ENCODE measurements at places on chromosomes 1 and 21.

DNA sequence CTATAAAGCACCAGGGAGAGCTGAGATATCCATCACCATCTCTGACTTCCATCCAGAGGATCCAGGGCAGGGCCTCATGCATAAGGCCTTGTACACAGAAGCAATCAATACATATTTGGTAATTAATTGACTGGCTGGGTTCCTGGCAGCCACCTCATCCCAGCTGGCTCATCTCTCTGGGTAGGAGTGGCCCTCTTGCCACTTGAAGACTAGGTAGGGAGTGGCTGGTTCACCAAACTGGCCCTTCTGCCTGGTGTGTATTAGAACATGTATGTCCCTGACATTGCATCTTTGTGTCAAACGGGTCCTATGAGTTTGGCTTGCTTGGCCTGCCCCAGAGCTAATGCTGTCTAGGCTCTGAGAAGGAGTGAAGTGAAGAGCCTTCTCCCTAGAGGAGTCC, 11.8 kb downstream of the NUAK2 start:
- DNase-seq: no peak

DNA sequence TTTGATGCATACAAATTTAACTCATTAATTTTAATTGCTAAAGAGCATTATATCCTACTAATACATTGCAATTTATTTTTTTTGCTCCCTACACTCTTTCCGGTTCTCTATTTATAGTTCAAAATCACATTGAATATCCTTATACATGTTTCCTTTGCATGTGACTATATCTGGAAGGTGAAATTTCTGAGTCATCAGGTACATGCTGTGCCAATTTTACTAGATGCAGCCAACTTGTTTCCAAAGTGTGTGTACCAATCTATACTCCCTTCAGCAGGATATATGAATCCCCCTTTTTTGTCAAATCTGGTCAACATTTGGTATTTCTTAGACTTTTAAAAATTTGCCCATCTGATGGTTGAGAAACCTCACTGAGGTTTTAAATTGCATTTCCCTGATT, 602.9 kb upstream of the CAMK1G start:
- no peak for DNase-seq

GRCh38 chr1:200473698-200474371, 64.0 kb upstream of the ZNF281 start:
- no peak for DNase-seq

DNA sequence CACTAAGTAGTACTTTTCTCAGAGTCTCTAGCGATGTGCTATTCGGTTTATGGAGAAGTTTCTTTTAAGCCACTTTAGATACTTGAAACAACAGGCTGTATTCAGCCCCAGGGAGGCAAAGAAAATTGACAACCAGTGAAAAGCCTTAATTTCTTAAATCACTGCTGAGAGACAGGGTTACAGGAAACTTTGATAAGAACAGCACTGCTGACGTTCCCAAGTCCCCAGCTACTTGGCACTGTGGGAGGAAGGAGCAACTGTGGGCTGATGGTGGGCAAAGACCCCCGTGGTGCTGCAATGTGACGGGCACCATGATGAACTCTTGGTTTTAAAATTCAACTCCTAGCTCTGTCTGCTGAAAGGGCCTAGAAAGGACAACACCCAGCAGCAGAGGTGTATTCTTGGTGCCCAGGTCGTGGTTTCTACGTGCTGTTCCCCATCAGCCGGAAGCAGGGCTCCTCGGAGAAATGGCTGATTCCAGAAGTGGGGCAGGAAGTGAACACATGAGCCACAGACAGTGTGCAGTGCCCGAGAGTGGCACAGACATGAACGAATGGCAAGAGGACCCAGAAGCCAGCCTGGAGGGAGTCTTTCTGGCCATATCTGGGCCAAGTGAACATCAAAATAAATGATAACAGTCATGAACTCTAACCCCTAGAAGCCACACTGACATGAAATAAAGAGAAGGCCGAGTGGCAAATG, 5.3 kb downstream of the PTTG1IP start:
- DNase-seq: no peak

DNA sequence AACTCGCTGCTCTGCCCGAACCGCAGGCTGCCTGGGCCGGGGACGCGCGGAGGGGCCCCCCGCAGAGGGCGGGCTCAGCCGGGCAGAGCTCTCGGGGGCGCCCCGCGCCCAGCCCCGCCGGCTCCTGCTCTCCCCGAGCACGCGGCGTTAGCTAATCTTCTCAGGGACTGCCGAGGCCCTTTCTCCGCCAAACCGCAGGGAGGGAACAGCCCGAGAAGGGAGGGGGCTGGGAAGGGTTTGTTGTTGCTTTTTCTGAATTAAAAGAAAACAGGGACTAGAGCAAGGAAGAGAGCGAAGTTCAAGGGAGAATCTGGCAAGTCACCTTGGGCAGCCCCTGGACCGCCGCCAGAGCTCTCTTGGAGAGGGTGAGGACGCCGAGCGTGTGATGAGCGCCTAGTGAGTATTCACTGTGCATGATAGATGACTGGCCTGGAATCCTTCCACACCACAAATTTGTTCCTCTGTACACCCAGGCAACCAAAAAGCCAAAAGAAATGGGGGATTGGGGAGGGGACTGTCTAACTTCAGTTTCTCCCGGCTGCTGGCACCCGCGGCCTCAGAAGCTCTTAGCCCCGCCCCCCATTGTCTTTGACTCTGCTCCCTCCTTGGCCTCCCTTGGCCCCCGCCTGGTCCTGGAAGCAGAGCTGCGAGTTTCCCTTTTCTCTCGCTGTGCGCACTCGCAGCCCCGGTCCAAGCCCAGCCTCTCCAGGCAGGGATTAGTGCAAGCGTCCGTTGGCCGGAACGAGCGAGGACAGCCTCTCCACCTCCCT, 19.7 kb upstream of the LMX1A start:
- DNase-seq: no peak

GRCh38 chr1:220950576-220950975, 71.3 kb downstream of the HLX start:
- DNase-seq: no peak

DNA sequence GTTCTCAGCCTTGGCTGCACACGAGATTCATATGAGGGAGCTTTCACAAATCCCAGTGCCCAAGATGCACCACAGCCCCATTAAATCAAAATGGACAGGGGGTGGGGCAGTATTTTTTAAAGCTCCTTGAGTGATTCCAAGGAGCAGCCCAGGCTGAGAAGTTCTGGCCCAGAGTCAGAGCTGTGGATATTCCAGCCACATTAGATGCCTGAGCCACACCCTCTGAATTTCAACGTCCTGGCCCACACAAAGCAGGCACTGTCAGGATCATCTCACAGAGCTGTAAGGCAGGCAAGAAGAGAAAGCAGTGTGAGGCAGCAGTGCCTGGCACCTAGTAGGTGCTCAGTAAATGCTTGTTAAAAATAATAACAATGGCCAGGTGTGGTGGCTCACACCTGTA, 37.4 kb downstream of the PAX7 start:
- no peak for DNase-seq

GRCh38 chr1:70324683-70325082, 29.8 kb downstream of the ANKRD13C start:
- no peak for DNase-seq

GRCh38 chr1:58802640-58803399, 19.0 kb upstream of the JUN start:
- no peak for DNase-seq

GRCh38 chr21:32410916-32411315, 1.6 kb upstream of the EVA1C start:
- DNase-seq: no peak

GRCh38 chr1:163203561-163203960, 845 bp upstream of the RGS5 start:
- no peak for DNase-seq

GRCh38 chr1:232571523-232571922, 58.4 kb downstream of the SIPA1L2 start:
- no peak for DNase-seq

GRCh38 chr1:83998205-83998497, 781 bp downstream of the TTLL7 start:
- DNase-seq: no peak

DNA sequence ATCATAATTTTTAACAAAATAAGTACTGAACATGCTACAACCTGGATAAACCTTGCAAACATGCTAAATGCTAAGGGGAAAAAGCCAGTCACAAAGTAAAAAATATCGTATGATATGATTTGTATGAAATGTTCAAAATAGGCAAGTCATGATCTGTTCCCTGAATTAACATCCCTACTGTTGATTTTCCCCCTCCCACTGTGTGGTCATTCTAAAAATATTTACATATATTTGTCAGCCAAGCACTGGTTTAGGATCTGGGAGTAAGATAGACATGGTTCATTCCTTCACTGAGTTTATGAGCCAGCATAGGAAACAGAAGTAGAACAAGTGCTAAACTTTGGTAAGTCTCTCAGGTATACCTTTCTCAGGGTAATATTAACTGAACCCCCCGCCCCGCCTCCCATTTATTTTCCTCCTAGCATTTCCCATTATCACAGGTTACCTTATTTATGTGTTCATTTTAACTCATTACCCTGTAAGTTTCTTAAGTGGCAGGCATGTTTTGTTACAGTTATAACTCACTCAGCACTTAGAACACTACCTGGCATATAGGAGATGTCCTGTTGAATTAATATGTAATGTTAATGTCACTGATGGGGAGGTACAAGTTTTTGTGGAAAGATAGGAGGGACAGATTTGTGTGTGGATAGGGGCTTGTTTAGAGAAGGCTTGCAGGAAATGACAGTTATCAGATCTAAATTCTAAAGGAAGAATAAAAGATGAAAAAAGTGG, 12.3 kb downstream of the UQCRH start:
- no peak for DNase-seq

DNA sequence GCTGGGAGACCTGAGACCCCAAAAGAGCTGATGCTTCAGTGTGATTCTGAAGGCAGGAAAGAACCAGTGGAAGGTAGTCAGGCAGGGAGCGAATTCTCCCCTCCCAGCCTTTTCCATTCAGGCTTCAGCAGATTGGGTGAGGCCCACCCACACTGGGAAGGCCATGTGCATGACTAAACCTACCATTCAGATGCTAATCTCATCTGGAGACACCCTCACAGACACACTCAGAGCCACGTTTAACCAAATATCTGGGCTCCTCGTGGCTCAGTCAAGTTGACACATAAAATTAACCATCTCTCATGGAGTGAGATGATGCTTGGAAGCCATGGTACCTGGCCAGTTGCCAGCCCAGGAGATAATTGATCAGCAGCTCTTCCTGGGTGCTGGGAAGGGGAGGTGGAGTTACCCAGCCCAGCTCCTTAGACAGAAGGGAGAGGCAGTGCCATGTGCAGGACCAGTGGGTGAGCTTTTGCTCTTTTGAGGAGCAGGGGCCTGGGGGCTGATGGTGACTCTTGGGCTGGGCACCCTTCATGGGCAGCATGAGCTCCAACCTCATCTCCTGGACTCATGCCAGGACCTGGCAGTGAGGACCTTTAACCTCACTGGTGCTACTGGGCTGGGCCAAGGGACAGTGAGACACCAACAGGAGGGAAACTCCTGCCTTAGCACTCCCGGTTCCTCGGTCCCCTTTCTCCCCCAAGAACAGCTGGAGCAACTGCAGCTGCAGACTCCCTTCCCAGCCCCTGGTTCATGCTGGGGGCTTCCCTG, 89.0 kb upstream of the ACTL8 start:
- no peak for DNase-seq

DNA sequence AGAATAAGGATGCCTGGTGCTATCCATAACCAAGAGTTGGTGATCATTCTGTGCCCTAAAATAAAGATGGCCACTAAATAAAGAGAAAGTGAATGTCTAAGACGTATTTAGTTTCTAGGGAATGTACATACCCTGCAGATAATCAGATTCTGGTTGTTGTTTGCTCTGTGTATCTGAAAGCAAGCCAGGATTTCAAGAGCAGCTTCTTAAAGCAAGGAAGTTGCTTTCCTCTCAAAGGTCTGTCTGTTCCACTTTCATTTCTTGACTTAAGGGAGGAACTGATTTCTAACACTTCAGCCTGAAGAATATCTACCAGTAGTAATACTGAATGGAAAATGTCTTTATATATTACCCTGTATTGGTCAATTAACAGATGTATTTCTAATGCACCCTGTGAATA, 88.8 kb downstream of the KIF1B start:
- no peak for DNase-seq

DNA sequence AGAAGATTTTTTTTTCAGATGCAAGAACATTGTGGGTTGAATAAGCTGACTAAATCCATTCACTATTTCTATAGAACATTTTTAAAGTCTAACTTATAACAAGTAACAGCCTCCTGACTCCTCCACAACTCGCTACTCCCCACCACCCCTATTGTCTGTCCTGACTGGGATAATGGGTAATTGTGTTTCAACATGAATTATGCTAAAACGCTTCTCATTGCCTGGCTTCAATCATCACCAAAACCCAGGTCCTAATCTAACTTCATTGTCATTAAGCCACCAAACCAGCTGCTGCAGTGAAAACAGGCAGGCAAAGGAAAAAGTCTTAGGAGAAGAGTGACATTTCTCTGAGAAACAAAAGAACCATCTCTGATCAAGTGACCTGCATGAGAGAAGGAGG, 30.0 kb downstream of the TNR start:
- no peak for DNase-seq

All from AG04449 (cell line).